Activated CD4-positive, alpha-beta memory T cell treated with anti-CD3 and anti-CD28 coated beads for 36 hours (primary cell): ENCODE measurements at places on chromosomes 11 and 22. TPM values are rescaled to one million over a fixed set of nuclear protein-coding genes. Genes with fewer than 3 reads are reported as not detected.

OR9G4 gene
- not detected for total RNA-seq

DDI1 gene
- total RNA-seq = not detected

DNA sequence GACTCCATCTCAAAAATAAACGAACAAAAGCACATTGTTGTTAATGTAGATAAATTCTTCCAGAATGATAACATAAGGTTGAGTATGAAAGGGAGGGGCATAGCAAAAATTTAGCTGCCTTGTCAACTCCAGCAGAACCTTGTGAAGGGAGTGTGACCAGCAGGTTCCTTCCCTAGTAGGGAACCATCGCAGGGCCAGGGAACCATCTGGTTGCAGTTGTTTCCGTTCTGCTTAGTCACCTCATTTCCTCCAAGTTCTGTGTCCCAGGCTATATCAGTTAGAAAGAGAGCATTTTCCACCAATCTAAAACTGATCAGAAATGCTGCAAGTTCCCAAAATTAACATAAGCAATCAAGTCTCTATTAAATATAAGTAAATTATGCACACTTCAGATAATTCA is 126.7 kb upstream of the BLID start:
- no peaks in the 10 kb centered on the region for H3K36me3 ChIP-seq
- H3K27ac ChIP-seq = no peak overlapping the region
- peaks cover 1% of the 10 kb centered on the region for H3K27me3 ChIP-seq
- no peak for DNase-seq

- no peak overlapping the region for H3K4me3 ChIP-seq
- peaks cover 24% of the 10 kb centered on the region for H3K27me3 ChIP-seq
- H3K27ac ChIP-seq = no peak overlapping the region
- peaks cover 2% of the 10 kb centered on the region for H3K36me3 ChIP-seq
- peaks cover 10% of the 10 kb centered on the region for H3K4me1 ChIP-seq
These were observed 960 bp upstream of the CADM1 start for GRCh38 chr11:115505175-115505574.

- no peak overlapping the region for H3K27ac ChIP-seq
- H3K27me3 ChIP-seq = no peaks in the 10 kb centered on the region
- no peak for DNase-seq
- H3K4me3 ChIP-seq = no peak overlapping the region
These were observed 12.3 kb upstream of the CYP2D6 start for GRCh38 chr22:42142771-42143461.

GRCh38 chr11:10503777-10504480 is 37.1 kb downstream of the RNF141 start:
- no peak for DNase-seq
- no peak overlapping the region for H3K4me3 ChIP-seq
- H3K36me3 ChIP-seq = peaks cover 23% of the 10 kb centered on the region
- no peaks in the 10 kb centered on the region for H3K4me1 ChIP-seq
- no peaks in the 10 kb centered on the region for H3K27me3 ChIP-seq
- H3K27ac ChIP-seq = no peak overlapping the region

- no peak for DNase-seq
- no peaks in the 10 kb centered on the region for H3K4me1 ChIP-seq
- no peak overlapping the region for H3K27ac ChIP-seq
- peaks cover 6% of the 10 kb centered on the region for H3K27me3 ChIP-seq
- H3K4me3 ChIP-seq = no peak overlapping the region
- no peaks in the 10 kb centered on the region for H3K36me3 ChIP-seq
These were observed 388.0 kb downstream of the DYNC2H1 start for GRCh38 chr11:103497268-103497667.

DNA sequence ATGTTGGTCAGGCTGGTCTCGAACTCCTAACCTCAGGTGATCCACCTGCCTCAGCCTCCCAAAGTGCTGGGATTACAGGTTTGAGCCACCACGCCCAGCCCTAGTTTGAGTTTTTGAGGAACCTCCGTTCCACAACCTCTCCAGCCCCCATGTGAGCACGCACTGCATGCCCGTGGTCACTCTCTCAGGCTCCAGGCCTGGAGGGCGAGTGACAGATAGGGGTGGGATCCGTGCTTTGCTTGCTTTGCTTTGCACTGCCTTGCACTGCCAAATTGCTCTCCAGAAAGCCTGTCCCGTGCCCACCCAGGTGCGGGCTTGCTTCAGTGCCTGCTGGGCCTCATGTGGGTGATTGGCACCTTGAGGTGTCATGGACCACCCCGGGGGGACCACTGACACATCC is 29.9 kb downstream of the FGF4 start:
- no peak for DNase-seq
- no peaks in the 10 kb centered on the region for H3K36me3 ChIP-seq
- H3K27me3 ChIP-seq = peaks cover 10% of the 10 kb centered on the region
- no peak overlapping the region for H3K27ac ChIP-seq
- H3K4me1 ChIP-seq = no peaks in the 10 kb centered on the region

GRCh38 chr11:47899801-47900200 is 51.7 kb upstream of the NUP160 start:
- peaks cover 8% of the 10 kb centered on the region for H3K4me1 ChIP-seq
- no peaks in the 10 kb centered on the region for H3K36me3 ChIP-seq
- DNase-seq = no peak

DNA sequence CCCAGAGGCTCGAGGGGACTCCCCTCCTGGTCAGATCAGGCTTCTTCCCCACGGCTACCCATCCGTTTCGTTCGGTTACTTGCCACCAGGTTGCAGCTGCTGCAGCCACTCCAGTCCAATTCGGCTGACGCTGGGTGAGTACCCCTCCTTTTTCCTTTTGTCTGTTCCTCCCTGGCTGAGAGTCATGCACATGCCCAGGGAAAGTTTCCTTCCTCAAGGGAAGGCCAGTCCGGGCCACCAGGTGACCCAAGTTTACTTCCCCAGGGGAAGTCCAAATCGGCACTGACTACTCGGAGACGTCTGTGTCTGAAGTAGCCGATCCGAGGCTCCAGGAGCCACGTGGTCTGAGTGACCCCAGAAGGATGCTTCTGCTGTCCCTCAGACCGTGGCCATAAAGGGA is 13.2 kb upstream of the OR56A3 start:
- DNase-seq = no peak
- H3K4me3 ChIP-seq = no peak overlapping the region
- no peaks in the 10 kb centered on the region for H3K4me1 ChIP-seq
- H3K27me3 ChIP-seq = no peaks in the 10 kb centered on the region
- H3K27ac ChIP-seq = no peak overlapping the region

- H3K36me3 ChIP-seq = peaks cover 5% of the 10 kb centered on the region
- H3K27me3 ChIP-seq = no peaks in the 10 kb centered on the region
- peaks cover 10% of the 10 kb centered on the region for H3K4me1 ChIP-seq
- no peak overlapping the region for H3K27ac ChIP-seq
These were observed 255.4 kb downstream of the FAM76B start for GRCh38 chr11:95534226-95534625.

DNA sequence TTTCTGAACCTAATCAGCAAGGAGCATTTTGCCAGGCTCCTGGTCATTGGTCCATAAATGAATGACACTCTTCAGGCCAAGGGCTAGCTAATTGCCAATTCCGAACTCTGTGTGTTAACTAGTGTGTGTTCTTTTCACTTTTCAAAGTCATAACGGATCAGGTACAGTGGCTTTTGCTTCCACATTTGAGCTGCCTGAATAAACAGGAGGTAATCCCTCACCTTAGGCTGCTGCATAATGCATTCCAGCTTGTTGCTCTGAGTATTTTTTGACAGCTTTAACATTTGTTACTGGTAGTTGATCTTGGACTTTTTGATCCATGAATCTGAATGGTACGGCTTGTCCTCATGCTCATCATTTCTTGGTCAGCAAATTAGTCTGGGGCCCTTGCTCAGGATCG is 485.1 kb downstream of the CNTN5 start:
- no peak overlapping the region for H3K27ac ChIP-seq
- no peaks in the 10 kb centered on the region for H3K27me3 ChIP-seq
- DNase-seq = no peak
